ENCODE measurements at places on chromosomes 2 and 18.

GRCh38 chr2:120442923-120443571, 97.1 kb downstream of the INHBB start:
- DNase-seq = peak; percentile 7

GRCh38 chr2:151343073-151343472, 14.3 kb upstream of the TNFAIP6 start:
- DNase-seq = no peak

GRCh38 chr18:71665131-71665530, 879.0 kb downstream of the CBLN2 start:
- no peak for DNase-seq

DNA sequence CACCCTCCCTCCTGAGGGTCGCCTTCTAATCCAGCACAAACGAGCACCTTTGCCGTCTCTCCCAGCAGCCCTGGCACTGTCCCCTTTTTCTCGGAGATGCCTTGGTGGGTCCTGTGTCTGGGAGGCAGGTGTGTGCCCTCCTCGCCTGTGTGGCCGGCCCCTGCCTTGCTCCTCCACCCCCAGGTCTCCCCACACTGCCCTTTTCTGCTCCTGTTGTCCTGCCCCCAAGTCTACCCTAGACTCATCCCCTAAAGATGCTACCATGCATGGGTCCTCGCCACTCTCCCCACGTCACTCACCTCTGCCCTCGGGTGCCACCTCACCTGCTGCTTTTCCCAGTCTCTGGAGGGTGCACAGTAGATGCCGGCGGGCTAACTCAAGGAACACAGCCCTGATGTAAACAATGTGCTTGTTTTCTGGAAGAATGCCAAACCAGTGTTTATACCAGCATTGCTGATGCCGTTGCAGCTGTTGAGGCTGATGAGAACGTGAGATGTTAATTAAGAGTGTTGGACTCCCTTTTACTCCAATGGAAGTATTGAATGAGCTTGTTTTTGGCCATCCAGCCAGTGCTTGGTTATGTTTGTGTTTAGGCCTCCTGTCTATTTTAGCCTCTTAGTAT, 223.1 kb downstream of the AGAP1 start:
- DNase-seq = no peak

DNA sequence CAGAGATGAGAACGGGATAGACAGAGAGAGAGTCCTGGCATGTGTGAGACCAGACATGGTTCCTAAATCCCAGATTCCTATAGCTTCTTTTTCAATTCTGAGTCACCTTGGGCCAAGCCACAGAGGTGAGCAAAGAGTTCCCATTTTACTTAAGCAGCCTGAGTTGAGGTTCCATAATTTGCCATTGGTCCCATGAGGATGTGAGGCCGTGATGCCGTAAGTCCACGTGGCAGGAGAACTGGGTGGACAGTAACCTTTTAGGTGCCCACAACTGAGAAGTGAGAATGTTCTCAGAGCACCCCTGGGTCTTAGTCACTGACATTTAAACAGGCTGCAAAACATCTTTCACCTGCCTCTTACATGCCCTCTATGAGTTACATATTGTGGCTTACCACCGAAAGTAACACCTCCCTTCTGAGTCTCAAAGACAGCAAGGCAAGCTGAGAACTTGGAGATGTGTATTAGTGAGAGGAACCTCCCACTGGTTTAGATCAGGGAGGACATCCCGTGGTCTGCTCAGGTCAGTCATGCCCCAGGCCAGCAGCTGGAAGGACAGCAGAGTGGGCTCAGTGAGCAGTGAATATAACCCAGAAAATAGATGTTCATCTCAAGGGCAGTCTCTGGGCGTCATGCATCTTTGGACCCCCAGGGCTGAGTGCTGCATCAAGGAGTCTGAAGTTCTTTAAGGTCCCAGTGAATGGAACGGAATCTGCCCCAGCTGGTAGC, 127.9 kb upstream of the LGALSL start:
- DNase-seq = no peak

DNA sequence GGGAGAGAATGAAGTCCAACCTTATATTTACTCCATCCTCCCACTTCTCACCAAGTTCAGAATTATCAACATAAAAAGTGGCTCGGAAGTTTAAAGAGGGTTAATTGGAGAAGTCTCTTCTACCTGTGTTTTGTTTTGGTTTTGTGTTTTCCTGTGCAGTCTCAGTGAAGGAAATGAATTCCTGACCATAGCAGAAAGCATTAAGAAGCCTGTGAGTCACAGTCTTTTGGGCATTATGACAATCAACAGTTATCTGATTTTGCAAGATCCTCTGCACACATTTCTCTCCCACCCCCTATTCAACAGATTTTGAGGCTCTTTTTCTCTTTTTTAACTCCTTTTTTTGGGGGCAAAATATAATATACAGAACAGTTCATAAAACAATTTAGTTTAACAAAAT, 8.6 kb upstream of the RPL37A start:
- DNase-seq = no peak

DNA sequence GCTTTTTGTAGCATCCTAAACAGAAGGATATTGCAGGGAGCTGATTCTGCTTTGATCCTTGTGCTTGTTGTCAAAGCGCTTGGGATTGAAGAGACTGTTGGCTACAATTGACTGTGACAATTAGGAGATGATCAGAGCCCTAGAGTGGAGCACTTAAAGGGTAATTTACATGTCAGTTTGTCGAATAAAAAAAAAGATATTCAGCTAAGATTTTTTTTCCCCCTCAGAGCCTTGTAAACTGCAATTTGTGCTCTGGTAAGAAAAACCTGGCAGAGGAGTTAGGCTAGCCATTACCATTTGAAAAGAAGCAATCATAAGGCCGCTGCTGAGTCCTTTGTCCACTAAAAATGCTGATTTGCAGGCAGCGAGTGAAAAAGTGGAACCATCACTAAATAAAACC, 47.8 kb upstream of the ZEB2 start:
- DNase-seq = no peak

- DNase-seq = no peak
Observed at GRCh38 chr2:109257653-109258052, 128.6 kb downstream of the SH3RF3 start.

DNA sequence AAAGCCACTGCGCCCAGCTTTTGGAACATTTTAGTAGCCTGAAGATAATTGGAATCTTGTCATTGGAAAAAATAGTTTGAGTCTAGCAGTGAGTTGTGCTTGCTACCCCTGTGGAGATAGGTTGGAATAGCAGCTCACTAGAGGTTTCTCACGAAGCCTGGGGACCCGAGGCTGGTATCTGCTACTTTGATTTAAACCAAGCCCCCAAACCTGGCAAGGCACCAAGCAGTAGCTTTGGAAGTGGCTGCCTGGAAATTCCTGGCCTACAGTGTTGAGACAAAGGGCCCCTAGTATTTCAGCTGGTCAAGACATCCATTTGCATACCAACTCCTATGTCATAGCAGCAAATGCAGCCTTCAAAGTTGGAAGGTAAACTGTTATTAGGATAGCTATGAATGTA, 42.1 kb downstream of the NOP58 start:
- DNase-seq = no peak

GRCh38 chr2:6927753-6928152, 10.5 kb downstream of the RNF144A start:
- no peak for DNase-seq

- no peak for DNase-seq
Observed at GRCh38 chr2:197919487-197919886, 115.1 kb downstream of the PLCL1 start.

- no peak for DNase-seq
Observed at GRCh38 chr2:113157118-113157896, 16.5 kb upstream of the PSD4 start.

- DNase-seq = no peak
Observed at GRCh38 chr2:25238920-25239319, 70.5 kb upstream of the POMC start.

- DNase-seq = no peak
Observed at GRCh38 chr2:46929612-46930011, 14.0 kb upstream of the MCFD2 start.

DNA sequence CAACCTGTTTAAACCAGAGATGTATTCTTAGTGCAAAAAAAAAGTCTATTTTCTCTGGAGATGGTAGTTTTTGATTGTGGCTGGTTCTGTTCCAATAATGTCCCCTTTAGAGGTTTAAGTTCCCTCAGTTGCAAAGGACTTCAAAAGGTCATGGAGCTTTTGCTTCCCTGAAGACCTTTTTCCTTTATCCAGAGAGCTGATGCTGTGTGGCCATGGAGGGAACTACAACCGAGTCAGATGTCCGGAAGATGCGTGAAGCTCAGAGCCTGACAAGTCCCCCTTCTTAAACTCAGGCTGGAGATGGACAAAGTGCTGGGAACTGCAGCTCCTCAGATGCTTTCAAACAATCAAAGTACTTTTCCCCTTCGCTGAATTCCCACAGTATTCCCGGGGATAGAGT, 176.1 kb downstream of the TMEM18 start:
- DNase-seq = no peak

GRCh38 chr2:223681125-223681524, 79.0 kb upstream of the SCG2 start:
- no peak for DNase-seq

GRCh38 chr2:150167711-150168110, 319.8 kb downstream of the RND3 start:
- no peak for DNase-seq

GRCh38 chr2:175476948-175477347, 295.4 kb upstream of the ATP5MC3 start:
- no peak for DNase-seq

GRCh38 chr2:101478181-101479001, 3.5 kb upstream of the RFX8 start:
- no peak for DNase-seq

DNA sequence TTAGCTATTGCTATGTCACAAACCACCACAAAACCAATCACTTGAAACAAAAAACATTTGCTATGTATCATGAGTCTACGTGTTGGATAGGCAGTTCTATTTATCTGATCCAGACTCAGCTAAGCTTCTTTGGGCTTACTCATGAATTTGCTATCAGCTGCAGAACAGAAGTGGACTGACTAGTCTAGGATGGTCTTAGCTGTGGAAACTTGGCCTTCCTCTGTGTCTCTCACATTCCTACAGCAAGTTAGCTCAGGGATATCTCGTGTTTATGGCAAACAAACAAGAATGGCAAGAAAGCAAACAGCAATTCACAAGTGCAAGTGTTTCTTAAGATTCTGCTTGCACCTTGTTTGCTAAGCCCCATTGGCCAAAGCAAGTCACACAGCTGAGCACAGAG, 288.0 kb upstream of the TNP1 start:
- DNase-seq = no peak

DNA sequence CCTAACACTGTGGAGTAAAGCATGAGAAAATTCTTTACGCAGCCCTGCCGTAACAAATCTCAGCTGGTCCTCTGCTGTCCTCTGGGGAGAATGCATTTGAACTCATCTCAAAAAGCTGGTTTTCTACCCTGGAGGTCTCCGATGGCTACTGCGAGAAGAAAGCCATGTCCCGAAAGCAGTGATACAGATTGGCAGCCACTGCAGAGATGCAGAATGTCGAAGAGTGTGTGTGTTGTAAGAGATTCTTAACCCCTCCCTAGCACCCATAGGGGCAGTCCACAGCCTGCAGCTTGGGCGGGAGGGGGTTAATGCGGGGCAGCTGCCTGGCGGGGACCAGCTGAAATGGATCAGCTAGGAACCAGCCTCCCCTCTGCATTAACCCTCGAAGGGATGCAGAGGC, 235.9 kb downstream of the ZNF516 start:
- DNase-seq = no peak

DNA sequence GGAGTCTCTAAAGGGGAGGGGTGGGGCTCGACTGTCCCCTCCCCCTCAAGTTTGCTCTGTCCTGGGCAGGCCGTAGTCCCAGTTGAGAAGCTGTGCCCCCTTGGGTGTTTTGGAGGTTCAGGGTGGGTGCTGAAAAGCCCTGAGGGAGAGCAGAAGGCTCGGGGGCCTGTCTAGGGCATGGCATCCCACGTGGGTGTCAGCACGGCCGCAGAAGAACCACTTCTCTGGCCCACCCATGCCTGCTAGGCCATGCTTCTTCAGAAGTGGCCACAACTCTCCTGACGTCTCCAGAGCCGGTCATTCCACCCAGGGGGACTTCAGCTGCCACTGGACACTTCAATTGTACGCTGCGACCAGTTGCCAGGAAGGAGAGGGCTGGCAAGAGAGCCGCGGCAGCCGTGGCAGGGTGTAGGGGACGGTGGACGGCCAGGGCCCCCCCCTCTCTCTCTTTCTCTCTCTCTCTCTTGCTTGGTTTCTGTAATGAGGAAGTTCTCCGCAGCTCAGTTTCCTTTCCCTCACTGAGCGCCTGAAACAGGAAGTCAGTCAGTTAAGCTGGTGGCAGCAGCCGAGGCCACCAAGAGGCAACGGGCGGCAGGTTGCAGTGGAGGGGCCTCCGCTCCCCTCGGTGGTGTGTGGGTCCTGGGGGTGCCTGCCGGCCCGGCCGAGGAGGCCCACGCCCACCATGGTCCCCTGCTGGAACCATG, at the start of gene INPP5D:
INPP5D (plus strand) TSS at position 546 of the 704 bp plus-strand sequence; CDS start at position 683, 137 bp downstream.
- no peak for DNase-seq

DNA sequence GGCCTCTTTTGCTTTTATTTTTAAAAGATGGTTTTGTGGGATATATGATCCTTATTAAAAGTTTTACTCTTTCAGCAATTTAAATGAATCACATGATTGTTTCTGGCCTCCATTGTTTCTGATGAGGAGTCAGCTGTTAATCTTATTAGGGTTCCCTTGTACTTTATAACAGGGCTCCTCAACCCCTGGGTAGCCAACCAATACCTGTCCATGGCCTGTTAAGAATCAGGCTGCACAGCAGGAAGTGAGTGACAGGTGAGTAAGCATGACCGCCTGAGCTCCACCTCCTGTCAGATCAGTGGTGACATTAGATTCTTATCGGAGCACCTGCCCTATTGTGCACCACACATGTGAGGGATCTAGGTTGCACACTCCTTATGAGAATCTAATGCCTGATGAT, 45.1 kb upstream of the FAM98A start:
- DNase-seq = no peak

DNA sequence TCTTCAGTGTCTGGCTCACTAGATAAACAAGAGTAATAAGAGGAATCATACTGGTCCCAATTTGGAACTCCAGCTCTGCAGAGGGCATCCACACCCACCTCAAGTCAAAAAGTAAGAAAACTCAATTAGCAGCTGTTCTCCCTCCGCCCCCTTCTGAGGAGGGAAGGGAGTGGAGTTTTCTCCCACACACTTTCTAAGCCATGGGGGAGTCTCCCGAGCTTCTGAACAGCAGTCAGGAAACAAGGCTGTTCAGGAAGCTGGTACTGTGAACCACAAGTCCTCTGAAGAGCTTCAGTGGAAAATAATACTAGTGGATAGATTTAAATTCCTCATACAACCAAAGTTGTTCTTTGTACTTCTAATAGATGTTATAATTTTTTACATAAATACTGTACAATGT, 32.9 kb upstream of the SPTBN1 start:
- DNase-seq = no peak

- DNase-seq = no peak
Observed at GRCh38 chr2:45131587-45131986, 122.3 kb upstream of the SIX2 start.

- DNase-seq = no peak
Observed at GRCh38 chr18:34847408-34847807, 137.3 kb downstream of the DTNA start.

GRCh38 chr2:26471289-26471688, 6.6 kb downstream of the OTOF start:
- no peak for DNase-seq

- no peak for DNase-seq
Observed at GRCh38 chr2:72895759-72896281, 8.6 kb downstream of the SPR start.

Data from stimulated activated CD8-positive, alpha-beta memory T cell treated with anti-CD3 and anti-CD28 coated beads, Interleukin-2, amount 100 ng/mL, for 48 hours (primary cell).